ENCODE measurements at places on chromosomes 1 and 21.

GRCh38 chr1:201275253-201275666 is 8.0 kb upstream of the PKP1 start:
- DNase-seq, result peak; percentile 85

- DNase-seq, result no peak
Observed at GRCh38 chr1:12345350-12346217, 115.8 kb downstream of the VPS13D start.

DNA sequence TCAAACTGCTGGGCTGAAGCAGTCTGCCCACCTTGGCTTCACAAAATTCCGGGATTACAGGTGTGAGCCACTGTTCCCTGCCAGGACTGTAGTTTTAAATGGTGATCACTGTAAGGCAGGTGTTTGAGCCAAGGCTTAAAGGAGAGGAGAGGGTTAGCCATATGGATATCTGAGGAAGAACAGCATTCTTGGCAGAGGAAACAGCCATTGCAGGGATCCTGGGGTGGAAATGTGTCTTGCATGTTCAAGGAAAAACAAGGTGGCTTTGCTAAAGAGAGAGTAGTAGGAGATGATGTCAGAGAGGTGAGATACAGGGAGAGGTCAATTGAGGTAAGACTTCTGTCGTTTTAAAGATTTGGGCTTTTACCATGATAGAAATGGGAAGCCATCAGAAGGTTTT is 73.5 kb downstream of the ATF6 start:
- DNase-seq, result no peak

DNA sequence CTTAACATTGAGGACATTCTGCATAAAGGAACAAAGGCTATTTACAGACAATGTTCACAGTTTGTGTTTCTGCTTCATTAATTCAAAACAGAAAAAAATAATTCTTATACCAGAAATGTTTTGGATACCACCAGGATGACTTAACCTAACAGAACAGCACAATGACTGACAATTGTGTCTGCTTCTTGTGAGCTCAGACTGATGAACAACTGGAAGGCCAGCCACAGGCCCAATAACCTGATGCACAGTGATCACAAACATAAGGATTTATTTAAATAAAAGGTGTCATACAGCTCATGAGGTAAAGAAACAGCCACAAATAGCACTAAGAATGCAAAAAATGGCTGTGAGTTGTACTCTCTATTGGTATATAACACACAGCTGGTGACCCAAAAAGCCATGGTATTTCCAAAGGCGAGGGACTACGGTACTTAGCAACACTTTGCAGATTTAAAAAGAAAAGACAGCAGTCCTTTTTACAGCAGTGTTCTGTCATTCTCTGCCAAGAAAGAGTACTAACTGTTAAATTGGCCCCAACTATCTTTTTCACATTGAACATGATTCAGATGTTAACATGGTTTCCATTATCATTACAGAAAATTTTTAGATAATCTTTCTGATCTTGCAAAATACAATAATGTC is 32.1 kb upstream of the DDAH1 start:
- DNase-seq, result no peak

DNA sequence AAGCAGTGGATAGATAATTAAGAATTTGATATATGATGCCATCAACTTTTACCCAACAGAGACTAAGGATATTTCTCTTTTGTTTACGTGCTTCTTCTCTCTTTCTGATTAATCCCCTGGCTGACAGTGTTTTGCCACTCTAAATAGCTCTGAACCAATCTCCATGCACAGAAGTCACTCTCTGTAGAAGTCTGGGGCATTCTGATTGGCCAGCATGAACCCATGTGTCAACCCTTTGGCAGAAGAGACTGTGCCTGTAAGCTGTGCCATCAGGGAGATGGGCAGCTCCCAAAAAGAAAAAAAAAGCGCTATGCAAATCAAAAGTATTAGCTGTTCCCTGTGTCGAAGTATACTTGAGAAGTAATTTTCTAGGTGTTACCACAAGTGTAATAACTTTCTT is 34.1 kb upstream of the NRIP1 start:
- DNase-seq, result no peak

- DNase-seq, result no peak
Observed at GRCh38 chr1:24857507-24858133, 72.5 kb downstream of the RUNX3 start.

GRCh38 chr1:105326886-105327285 is 1577.2 kb downstream of the AMY1C start:
- no peak for DNase-seq

GRCh38 chr1:24707687-24708086 is 37.6 kb upstream of the CLIC4 start:
- no peak for DNase-seq

DNA sequence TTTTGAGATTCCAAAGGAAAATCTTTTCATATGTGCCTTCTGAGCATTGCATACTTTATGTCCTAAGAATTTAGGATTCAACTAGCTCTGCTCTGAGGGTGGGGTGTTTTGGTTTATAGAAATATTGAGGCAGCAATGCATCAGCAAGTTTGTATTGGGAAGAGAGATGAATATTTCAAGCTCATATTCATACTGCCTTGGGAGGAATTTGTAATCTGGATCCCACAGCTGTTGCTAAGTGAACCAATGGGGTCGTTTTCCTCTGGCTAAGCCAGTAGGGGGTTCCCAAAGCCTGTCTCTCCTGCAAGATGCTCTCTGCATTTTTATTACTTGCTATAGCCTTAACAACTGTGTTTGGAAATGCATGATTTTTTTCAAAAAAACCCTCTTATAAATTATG is 130.6 kb downstream of the SNX7 start:
- no peak for DNase-seq

DNA sequence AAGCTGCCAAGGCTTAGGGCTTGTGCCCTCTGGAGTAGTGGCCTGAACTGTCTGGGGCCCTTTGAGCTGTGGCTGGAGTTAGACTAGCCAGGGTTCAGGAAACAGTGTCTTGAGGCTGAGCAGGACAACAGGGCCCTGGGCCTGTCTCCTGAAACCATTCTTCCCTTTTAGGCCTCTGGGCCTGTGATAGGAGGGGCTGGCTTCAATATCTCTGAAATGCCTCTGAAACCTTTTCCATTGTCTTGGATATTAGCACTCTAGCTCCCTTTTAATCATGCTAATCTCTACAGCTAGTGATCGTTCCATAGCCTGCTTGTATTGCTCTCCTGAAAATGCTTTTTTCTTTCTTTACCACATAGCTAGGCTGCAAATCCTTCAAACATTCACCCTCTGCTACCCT is 135.3 kb downstream of the ADGRL4 start:
- no peak for DNase-seq

- no peak for DNase-seq
Observed at GRCh38 chr1:228743405-228743804, 8.1 kb downstream of the RHOU start.

- peak; percentile 38 for DNase-seq
Observed at GRCh38 chr21:45831991-45832740, 149.4 kb upstream of the COL6A1 start.

- DNase-seq, result peak; percentile 27
Observed at GRCh38 chr1:20123722-20124455, 4.6 kb upstream of the PLA2G2D start.

GRCh38 chr1:163203561-163203960 is 845 bp upstream of the RGS5 start:
- DNase-seq, result no peak

GRCh38 chr1:247656221-247656875 is 23.2 kb downstream of the OR13G1 start:
- no peak for DNase-seq

DNA sequence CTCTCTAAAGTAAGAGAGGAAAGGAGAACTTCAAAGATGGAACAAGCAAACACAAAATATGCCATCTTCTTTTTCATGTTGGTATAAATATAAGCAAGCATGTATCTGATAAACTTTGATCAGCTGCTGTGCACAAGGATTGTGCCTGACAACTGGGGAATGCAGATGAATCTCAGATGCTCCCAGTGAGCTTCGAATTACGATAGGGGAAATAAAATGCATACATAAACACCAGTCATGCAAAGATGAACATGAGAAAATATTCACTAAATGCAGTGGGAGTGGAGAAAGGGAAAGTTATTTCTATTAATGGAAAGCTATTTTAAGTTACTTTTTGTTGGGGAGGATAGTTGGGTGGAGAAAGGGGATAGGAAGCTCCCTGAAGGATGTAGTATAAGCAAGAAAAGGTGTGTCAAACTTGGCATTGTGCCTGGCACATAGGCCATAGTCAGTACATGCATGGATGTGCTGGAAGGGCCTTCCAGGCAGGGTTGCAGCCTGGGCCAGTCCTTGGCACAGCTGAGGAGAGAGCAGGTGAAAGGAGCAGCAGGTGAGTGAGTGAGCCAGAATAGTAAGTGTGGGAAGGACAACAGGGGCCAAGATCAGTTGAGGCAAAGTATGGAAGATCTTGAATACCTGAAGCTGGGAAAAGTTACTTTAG is 57.8 kb upstream of the PGD start:
- DNase-seq, result no peak

DNA sequence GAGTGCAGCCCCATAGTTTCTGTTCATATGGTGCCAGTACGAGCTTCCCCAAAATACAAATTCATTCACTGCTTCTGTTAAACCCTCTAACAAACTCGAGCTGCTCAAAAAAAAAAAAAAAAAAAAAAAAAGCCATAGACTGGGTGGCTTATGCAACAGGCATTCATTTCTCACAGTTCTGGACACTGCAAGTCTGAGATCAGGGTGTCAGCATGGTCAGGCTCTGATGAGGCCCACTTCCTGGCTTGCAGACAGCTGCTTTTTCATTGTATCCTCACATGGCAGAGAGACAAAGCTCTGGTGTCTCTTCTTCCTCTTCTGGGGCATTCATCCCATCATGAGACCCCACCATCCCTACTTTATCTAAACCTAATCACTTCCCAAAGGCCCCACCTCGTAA is 121.6 kb downstream of the PTBP2 start:
- peak; percentile 22 for DNase-seq

DNA sequence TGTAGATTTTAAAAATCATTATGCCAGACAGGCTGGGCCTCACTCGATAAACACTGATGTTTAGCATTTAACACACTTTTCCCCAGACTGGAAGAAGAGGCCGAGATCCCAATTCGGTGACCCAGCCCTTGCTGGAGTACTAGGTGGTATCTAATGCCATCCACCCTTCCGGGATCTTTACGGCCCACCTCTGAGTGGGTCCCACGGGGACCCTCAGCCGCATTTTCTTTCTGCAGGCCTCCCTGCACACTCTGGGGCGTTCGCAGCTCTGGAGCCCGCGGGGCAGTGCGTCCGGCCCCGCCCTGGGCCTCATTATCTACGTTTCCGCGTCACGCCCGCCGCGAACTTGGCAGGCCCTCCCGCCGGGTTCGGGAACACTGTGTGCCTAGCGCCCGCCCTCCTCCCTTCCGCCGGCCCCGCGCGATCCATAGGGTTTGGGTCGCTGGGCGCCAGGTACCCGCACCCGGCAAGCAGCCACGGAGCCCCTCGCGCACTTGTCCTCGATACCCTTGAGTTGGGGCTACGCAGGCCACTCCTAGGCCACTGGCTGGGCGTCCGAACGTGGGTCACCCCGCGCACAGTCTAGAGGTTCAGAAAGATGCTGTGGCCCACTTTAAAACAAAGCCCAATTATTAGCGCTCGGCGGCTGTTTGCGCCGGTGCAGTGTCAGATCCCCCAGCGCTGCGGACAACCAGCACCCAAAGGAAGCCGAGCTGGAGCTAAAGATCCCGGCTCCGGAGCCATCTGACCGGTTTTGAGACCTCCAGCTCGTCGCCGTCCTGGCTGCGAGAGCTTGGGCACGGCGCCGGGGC is 950 bp upstream of the EVA1C start:
- DNase-seq, result peak; percentile 66

- DNase-seq, result no peak
Observed at GRCh38 chr1:29820401-29820800, 584.1 kb downstream of the PTPRU start.
